Neural crest cell (in vitro differentiated cells): ENCODE measurements at places on chromosomes 12 and 14.

DNA sequence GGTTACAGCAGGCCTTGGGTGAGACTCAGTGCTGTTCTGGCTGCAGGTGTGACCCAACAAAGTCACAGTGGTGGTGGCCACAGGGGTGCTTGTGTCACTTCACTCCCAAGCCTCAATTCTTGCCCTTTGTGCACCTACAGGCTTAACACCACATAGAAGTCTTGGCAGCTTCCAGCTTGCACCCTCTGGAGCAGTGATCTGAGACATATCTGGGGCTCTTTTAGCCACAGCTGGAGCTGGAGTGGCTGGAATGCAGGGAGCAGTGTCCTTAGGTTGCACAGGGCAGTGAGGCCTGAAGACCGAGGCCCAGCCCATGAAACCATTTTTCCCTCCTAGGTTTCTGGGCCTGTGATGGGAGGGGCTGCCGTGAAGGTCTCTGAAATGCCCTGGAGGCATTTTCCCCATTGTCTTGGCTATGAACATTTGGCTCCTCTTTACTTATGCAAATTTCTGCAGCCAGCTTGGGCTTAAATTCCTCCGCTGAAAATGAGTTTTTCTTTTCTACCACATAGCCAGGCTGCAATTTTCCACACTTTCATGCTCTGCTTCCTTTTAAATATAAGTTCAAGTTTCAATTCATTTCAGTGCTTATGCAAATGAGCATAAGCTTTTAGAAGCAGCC, 37.7 kb downstream of the ADAM21 start:
- H3K27me3 ChIP-seq = no peaks in the 10 kb centered on the region
- H3K27ac ChIP-seq = no peak overlapping the region
- H3K4me1 ChIP-seq = no peaks in the 10 kb centered on the region
- DNase-seq = no peak
- no peak overlapping the region for H3K4me3 ChIP-seq

DNA sequence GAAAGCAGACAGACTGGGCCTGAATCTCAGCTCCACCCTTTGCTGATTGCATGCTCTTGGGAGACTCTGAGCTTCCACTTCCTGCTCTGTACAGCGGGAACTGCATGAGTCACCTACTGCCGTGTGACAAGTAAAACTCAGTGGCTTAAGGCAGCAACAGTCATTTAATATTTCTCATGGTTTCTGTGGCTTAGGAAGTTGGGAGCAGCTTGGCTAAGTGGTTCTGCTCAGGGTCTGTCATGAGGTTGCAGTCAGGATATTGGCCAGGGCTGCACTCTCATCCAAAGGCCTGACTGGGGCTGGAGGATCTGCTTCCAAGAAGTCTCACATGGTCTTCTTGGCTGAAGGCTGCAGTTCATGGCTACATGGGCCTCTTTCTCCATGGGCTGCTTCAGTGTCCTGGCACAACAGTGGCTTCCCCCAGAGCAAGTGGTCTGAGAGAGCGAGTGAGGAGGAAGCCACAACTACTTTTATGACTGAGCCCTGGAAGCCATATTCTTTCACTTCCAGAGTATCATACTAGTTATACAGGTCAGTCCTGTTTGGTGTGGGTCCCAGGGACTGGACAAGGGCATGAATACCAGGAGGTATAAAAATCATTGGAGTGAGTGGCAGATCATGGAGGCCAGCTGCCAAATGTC, 49.7 kb downstream of the FAM222A start:
- no peak overlapping the region for H3K27ac ChIP-seq
- no peak for DNase-seq
- no peak overlapping the region for H3K4me3 ChIP-seq
- no peaks in the 10 kb centered on the region for H3K27me3 ChIP-seq
- H3K4me1 ChIP-seq = no peaks in the 10 kb centered on the region

GRCh38 chr12:31868965-31869364, 90.2 kb upstream of the RESF1 start:
- no peaks in the 10 kb centered on the region for H3K36me3 ChIP-seq
- no peak overlapping the region for H3K4me3 ChIP-seq
- DNase-seq = no peak
- H3K27ac ChIP-seq = no peak overlapping the region
- no peaks in the 10 kb centered on the region for H3K4me1 ChIP-seq

DNA sequence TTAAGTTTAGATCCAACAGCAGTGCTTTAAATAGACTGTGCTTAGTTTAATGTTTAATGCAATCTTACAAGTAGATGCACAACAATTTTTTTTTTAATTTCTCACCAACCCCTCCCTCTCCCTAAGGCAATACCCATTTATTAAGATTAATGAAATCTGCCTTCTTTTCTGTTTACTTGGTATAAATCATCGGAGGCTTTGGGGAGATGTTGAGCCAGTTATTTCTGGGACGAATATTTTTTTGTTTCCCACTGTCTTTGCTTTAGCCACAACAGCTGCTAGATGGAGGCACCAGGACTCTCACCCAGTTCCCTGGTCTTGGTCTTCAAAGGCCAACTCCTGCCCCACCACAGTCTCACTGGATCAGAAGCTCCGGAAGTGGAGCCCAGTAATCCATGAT, 113.4 kb downstream of the PLXNC1 start:
- peaks cover 27% of the 10 kb centered on the region for H3K4me1 ChIP-seq
- no peak overlapping the region for H3K27ac ChIP-seq
- no peaks in the 10 kb centered on the region for H3K27me3 ChIP-seq
- DNase-seq = no peak
